Kidney (tissue), 22 donors: ENCODE measurements at places on chromosomes 16 and 17. TPM values are rescaled to one million over a fixed set of nuclear protein-coding genes. Genes with fewer than 3 reads are reported as not detected.

Gene SYT17
- total RNA-seq: 5.8 TPM

- H3K4me3 ChIP-seq: no peak overlapping the region
- peak; percentile 94 for DNase-seq
- peaks cover 31% of the 10 kb centered on the region for H3K4me1 ChIP-seq
- H3K36me3 ChIP-seq: peaks cover 3% of the 10 kb centered on the region
- no peaks in the 10 kb centered on the region for H3K27me3 ChIP-seq
- peak overlapping the region; percentile 52 for H3K27ac ChIP-seq
These were observed 23.8 kb downstream of the COTL1 start for GRCh38 chr16:84593825-84594724.

- no peak overlapping the region for H3K4me3 ChIP-seq
- no peak for DNase-seq
- H3K4me1 ChIP-seq: no peaks in the 10 kb centered on the region
- H3K27ac ChIP-seq: no peak overlapping the region
- no peaks in the 10 kb centered on the region for H3K36me3 ChIP-seq
These were observed 143.9 kb upstream of the SHISA6 start for GRCh38 chr17:11097121-11097520.

DNA sequence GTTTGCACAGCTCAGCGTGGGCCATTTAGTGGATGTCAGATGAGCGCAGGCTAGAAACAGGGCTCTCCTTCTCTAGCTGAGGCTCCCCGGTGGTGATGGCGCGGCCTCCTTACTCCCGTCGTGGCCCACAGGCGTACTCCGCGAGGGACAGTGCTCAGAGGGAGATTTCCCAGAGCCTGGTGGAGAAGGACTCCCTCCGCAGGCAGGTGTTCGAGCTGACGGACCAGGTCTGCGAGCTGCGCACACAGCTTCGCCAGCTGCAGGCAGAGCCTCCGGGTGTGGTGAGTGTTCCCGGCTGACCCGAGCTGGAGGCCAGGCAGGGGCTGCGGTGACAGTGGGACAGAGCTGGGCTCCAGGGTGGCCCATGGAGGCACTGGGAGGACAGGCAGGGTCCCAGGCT, 21.4 kb downstream of the CARD14 start:
- H3K36me3 ChIP-seq: no peaks in the 10 kb centered on the region
- no peak overlapping the region for H3K27ac ChIP-seq
- H3K4me3 ChIP-seq: no peak overlapping the region
- H3K4me1 ChIP-seq: peaks cover 7% of the 10 kb centered on the region
- DNase-seq: no peak

GRCh38 chr16:50261160-50261706, 5.1 kb upstream of the ADCY7 start:
- H3K4me3 ChIP-seq: no peak overlapping the region
- peak; percentile 61 for DNase-seq
- no peaks in the 10 kb centered on the region for H3K36me3 ChIP-seq
- H3K4me1 ChIP-seq: peaks cover 2% of the 10 kb centered on the region
- H3K27ac ChIP-seq: no peak overlapping the region
- no peaks in the 10 kb centered on the region for H3K27me3 ChIP-seq

GRCh38 chr17:83178533-83179304, 99.3 kb downstream of the METRNL start:
- H3K4me3 ChIP-seq: no peak overlapping the region
- DNase-seq: peak; percentile 60
- H3K27me3 ChIP-seq: no peaks in the 10 kb centered on the region
- no peak overlapping the region for H3K27ac ChIP-seq
- no peaks in the 10 kb centered on the region for H3K36me3 ChIP-seq

DNA sequence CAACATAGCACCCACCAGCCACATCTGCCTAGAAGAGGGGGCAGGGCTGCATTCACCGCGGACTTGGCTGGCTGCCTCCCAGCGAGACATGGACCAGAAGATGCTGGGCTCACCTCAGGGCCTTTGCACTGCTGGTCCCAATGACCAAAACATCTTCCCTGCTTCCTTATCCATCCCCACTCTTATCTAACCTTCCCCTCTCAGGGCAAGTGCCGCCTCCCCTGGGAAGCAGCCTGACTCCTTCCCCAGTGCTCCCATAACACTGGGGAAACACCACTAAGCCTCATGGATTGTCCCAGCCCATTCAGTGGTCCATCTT, 5.7 kb downstream of the TMC6 start:
- H3K4me1 ChIP-seq: no peaks in the 10 kb centered on the region
- H3K27me3 ChIP-seq: no peaks in the 10 kb centered on the region
- DNase-seq: no peak
- no peak overlapping the region for H3K4me3 ChIP-seq
- no peak overlapping the region for H3K27ac ChIP-seq
- H3K36me3 ChIP-seq: no peaks in the 10 kb centered on the region

Gene GGA2
- 79.9 TPM for total RNA-seq

GRCh38 chr17:81034779-81035520, at the start of gene BAIAP2:
TSS of gene BAIAP2 (plus strand) at chr17:81035151. CDS start at chr17:81035255, 104 bp downstream.
- no peaks in the 10 kb centered on the region for H3K27me3 ChIP-seq
- H3K4me3 ChIP-seq: peak within 1 kb of the TSS; percentile 75
- H3K36me3 ChIP-seq: no peaks in the 10 kb centered on the region
- H3K27ac ChIP-seq: peak within 1 kb of the TSS; percentile 53

Gene PABPN1L
- total RNA-seq: not detected

DNA sequence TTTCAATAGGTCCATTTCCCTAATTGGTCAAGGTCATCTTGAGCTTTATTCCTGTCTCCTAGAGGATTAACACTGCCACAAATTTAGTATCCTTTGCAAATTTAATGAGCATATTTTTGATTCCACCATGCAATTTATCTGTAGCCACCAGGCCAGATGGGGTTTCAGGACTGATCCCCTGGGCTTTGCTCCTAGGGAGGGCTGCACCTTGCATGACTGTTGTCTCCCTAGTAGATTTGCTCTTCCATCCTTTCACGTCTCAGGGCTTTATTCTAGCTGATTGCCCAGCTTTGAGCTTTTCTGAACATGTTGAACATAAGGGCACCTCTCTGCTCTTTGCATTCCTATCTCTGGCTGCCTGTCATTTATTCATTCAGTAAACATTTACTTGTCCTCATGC, 7.7 kb upstream of the KCNH6 start:
- no peak overlapping the region for H3K27ac ChIP-seq
- H3K4me3 ChIP-seq: no peak overlapping the region
- H3K36me3 ChIP-seq: no peaks in the 10 kb centered on the region
- no peak for DNase-seq
- peaks cover 12% of the 10 kb centered on the region for H3K4me1 ChIP-seq

GRCh38 chr17:63950940-63951907, 19.1 kb upstream of the CD79B start:
- H3K4me1 ChIP-seq: peaks cover 4% of the 10 kb centered on the region
- H3K36me3 ChIP-seq: no peaks in the 10 kb centered on the region
- no peak overlapping the region for H3K4me3 ChIP-seq
- H3K27ac ChIP-seq: no peak overlapping the region
- no peaks in the 10 kb centered on the region for H3K27me3 ChIP-seq

Gene EMP2
- 25.8 TPM for total RNA-seq

DNA sequence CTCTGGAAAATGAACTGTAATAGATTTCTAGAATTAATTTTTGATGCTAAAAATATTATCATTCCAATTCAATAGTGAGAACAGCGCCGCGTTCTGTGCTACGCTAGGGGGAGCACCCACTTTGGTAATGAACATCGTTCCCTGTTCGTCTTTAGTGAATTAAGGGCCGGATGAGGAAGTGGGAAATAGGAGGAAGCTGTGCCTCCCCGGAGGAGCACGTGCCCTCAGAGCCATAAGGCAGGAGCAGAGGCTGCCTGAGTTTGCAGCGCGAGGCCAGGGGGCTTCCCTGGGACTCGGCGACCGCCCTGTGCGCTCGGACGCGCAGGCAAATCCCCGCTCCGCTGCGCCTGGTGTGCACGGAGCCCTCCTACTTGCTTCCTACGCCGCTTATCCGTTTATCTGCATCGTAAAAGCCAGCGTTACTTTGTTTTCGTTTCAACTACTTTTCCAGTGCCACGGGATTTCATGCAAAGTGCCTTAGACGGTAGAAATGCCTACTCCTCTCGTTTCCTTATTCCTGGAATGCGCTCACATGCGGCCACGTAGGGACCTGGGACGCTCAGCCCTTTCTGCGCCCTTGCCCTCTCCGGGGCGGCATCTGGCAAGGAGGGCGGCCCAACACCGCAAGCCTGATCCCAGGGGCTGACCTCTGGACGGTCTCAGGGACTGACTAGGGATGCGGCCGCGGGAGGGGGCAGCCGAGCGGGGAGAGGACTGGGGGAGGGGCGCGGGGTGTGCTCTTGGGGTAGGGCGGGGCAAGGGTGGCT, 76.4 kb downstream of the KCNJ12 start:
- H3K27me3 ChIP-seq: no peaks in the 10 kb centered on the region
- peak overlapping the region; percentile 61 for H3K4me3 ChIP-seq
- no peak overlapping the region for H3K27ac ChIP-seq
- no peaks in the 10 kb centered on the region for H3K36me3 ChIP-seq

DNA sequence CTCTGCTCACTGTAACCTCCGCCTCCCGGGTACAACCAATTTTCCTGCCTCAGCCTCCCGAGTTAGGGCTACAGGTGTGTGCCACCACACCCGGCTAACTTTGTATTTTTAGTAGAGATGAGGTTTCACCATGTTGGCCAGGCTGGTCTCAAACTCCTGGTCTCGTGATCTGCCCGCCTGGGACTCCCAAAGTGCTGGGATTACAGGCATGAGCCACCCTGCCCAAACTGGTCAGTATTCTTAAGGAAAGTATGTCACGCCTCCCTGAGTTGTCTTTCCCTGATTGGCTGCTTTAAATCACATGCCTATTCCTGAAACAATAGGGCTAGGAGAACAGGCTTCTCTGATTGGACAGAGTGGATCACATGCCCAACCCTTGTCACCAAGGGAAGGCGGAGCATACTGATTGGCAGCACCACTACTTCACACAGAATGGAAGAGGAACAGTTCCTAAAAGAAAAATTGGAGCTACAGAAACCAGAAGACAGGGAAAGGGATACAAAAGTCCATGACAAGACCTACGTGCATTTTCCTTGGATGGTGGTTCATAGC, 17.6 kb upstream of the CYB5B start:
- no peak overlapping the region for H3K27ac ChIP-seq
- H3K4me1 ChIP-seq: peaks cover 16% of the 10 kb centered on the region
- DNase-seq: no peak
- no peak overlapping the region for H3K4me3 ChIP-seq

DNA sequence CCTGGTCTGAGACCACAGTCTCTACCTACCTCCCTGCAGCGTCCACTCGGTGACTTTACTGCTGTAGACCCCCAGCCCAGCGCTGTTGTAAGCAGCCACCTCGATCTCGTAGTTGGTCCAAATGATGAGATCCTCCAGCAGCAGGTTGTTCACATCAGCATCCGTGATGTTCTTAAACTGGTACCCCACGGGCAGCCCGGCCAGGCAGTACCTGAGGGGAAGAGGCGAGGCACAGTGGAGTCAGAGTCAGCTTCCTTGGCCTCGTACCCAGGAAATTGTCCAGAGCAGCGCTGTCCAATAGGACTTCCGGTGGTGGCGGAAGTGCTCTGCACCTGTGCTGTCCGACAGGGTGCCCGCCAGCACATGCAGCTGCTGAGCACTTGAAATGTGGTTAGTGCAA, 104.0 kb upstream of the CDC42EP4 start:
- no peak overlapping the region for H3K27ac ChIP-seq
- no peak overlapping the region for H3K4me3 ChIP-seq
- no peaks in the 10 kb centered on the region for H3K4me1 ChIP-seq
- H3K27me3 ChIP-seq: no peaks in the 10 kb centered on the region
- H3K36me3 ChIP-seq: no peaks in the 10 kb centered on the region

Gene KRTAP4-12
- not detected for total RNA-seq

Gene GUCY2D
- 0.19 TPM for total RNA-seq

Gene PRSS27
- 2.1 TPM for total RNA-seq
